D341Med (cell line): ENCODE measurements at places on chromosomes 7 and 10.

GRCh38 chr7:101595766-101596537 is 33.1 kb downstream of the MYL10 start:
- no peak for DNase-seq

DNA sequence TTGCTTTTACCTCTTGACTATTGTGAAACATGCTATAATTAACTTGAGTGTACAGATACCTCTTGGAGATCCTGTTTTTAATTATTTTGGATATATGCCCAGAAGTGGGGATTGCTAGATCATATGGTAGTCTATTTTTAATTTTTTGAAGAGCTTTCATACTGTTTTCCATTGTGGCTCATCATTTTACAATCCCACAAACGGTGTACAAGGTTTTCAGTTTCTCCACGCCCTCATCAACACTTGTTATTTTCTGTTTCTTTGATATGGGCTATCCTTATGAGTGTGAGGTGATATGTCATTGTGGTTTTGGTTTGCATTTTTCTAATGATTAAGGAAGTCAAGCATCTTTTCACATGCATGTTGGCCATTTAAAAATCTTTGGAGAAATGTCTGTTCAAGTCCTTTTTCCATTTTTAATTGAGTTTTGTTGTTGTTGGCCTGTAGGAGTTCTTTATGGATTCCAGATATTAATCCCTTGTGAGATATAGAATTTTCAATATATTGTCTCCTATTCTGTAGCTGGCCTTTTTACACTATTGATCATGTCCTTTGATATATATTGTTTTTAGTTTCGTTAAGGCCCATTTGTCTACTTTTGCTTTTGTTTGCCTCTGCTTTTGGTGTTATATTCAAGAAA is 7.5 kb downstream of the AGK start:
- DNase-seq, result no peak

GRCh38 chr10:114852197-114852596 is 30.6 kb downstream of the FHIP2A start:
- DNase-seq, result no peak

DNA sequence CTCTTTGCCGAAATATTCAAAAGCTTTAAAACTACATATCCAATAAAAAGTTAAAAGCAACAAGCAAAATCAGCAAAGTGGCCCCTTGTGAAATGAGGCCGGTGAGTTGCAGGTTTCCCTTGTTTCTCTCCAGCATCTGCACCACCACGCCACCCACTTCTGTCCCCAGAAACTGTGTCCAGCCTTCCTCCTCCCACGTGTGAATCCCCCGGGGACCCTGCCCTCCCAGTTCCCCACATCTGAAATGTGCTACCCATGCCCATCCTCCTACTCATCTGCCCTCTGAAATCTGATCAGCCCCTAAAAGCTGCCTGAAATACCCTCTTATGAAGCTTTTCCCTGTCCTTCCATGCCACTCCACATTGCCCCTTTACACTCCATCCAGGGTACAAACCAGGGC is 3.8 kb downstream of the ALOX5 start:
- DNase-seq, result no peak

DNA sequence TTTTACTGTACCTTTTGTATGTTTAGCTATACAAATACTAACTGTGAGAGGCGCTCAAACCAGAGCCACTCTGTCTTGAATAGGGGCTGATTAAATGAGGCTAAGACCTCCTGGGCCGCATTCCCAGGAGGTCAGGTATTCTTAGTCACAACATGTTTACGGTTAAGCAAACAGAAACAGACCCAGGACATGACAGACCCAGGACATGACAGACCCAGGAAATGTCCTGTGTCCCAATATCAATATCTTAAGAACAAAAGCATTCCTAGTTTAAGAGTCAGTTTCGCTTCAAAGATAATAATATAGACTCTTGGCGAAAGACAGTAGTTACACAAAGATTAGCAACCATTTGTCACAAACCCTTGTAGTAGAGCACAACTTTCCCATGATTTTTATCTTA is 304.5 kb downstream of the CCSER2 start:
- DNase-seq, result no peak

GRCh38 chr10:71584902-71585563 is 134.5 kb downstream of the C10orf105 start:
- DNase-seq, result no peak

DNA sequence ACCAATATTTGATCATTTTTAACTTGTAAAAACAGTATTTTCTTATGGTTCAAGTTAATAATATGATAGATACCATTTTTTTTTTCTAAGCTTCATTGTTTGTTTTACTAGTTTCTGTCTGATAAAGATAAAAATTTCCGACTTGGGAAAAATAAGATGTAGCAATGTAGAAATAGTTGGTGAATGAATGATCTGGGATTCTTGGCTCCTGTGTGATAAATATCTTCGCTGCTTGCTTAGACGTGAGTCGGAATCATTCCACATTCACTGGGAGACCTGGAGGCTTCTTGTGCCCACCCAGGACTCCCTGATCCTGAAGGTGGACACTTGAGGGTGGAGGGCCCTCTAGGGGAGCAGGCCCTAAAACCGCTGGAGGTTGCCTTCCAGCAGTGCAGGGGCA is 47.9 kb downstream of the EXOC4 start:
- DNase-seq, result no peak

DNA sequence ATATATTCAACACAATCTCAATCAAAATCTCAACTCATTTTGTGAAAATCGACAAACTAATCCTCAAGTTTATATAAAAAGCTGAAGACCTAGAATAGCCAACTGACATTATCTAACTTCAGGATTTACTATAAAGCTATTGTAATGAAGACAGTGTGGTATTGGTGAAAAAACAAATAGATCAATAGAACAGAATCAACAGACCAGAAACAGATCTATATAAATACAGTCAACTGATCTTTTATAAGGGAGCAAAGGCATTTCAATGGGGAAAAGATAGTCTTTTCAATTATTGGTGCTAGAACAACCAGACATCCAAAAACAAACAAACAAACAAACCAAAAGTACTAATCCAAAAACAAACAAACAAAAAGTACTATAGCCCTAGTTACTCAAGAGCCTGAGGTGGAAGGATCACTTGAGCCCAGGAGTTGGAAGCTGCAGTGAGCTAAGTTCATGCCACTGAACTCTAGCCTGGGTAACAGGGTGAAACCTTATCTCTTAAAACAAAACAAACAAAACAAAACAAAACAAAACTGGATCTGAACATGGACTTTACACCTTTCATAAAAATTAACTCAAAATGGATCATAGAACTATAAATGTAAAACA is 26.6 kb upstream of the AKR1D1 start:
- no peak for DNase-seq

- no peak for DNase-seq
Observed at GRCh38 chr7:122602800-122603199, 96.1 kb downstream of the RNF133 start.

DNA sequence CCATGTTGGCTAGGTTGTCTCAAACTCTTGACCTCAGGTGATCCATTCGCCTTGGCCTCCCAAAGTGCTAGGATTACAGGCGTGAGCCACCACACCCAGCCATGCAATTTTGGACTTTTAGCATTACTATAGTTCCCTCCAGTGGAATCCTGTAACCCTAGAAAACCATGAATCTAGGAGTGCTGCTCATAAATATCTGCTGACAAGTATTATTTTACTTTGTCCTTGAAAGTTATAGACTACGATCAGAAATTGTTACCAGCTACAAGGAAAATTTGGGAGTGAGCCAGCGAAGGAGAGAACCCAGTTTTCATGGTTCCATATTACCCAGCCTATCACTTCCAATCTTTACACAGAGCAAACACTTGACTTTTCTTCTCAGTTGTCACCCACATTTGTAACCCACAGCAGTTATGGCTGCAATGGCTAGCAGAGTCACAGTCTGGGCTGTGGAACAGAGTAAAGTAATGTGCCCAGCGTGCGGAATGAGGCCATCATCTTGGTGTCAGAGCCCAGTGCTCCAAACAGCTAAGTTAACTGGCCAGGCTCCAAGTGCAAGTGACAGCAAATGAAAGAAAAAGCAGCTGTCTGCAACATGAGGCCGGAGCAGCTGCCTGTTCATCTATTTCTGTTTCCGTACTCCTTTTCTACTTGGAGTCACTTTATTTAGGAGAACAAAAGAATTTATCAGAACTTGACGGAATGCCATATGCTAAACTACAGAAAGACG is 29.9 kb downstream of the ZC3HC1 start:
- DNase-seq, result no peak

DNA sequence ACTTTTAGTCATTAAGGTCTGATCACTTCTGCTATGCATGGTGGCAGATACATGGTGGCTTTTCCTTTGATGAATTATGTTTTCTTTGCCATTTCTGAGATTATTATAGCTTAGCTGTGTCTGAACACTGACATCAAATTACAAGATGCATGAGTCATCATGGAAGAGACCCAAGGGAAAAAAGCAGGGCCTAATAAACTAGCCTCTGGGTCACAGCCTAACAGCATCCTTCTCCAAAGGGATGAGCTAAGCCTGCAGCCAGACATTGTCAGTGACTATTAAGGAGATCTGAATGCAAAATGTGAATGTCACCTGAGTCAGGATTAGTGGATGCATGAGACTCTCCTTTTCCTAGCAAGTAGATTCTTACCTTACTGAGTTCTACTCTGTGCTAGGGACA is 19.1 kb upstream of the OGDHL start:
- DNase-seq, result no peak

DNA sequence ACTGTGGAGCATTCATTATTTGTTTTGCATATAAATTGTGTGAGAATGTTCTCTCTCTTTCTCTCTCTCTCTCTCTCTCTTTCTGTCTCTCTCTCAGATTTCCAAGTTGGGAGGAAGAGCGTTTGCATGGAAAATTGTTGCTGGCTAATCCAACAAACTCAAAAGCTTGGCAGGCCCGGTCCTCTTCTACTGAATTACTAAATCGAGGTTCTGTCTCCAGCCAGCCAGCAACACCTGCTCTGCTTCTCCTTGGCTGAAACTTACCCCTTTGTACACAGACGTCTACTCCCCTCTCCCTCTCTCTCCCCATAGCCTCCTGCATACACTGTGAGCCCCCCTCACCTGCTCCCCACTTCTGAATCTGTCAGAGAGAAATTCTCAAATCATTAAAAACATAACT is 996.4 kb upstream of the AUTS2 start:
- DNase-seq, result no peak

GRCh38 chr7:13414181-13414580 is 575.3 kb downstream of the ETV1 start:
- DNase-seq, result no peak

DNA sequence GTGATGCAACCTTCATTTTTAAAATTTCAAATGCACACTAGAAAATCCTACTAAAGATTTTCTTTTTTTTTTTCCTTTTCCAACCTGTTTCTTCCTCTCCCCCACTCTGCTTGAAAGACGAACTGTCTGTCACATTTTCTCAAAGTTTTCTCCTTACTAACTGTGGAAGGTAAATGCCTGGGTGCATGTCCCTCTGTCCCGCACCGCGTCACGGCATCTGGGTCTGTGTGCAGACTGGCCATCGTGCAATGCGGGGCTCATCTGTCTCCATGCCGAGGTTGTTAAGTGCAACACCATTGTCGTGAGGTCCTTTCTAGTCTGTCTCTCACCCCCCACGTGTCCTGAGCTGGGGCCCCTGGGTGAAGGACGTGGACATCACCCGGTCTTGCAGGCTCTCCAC is 28.4 kb downstream of the PFKFB3 start:
- DNase-seq, result no peak

DNA sequence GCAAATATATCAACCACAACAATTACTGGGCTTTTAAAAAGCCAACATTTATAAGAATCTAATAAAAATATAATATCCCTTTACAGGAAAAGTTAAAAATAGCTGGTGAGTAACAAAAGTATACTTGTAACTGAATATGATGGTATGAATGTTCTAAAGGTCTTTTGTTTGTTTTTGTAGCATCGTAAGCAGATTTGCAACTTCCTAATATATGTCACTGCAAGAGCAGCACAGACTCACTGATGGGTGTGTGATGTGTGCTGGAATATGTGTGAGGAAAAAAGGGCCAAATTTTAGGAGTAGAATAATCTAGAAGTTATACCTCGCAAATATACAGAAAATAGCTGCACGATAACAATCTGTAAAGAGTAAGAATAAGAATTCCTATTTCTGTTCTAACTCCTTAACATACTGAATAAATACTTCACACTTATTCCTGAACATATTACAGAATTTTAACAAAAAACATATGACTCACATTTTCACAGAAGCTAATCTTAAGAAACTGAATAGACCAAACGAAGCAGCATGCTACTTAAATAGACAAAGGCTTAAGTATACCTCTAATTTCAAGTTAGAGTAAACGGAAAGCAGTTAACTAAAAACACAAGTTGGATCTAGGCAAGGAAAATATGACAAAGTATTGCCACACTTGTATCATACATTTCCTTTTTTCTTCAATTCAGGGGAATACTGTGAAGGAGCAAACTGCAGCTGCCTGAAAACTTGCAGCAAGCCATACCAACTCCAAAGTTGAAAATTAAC is 9.6 kb downstream of the ETV1 start:
- DNase-seq, result no peak

GRCh38 chr10:64086083-64086767 is 565.0 kb downstream of the REEP3 start:
- DNase-seq, result no peak

GRCh38 chr10:80617807-80618206 is 80.1 kb downstream of the SH2D4B start:
- no peak for DNase-seq

- no peak for DNase-seq
Observed at GRCh38 chr10:78305311-78305710, 271.6 kb downstream of the RPS24 start.

DNA sequence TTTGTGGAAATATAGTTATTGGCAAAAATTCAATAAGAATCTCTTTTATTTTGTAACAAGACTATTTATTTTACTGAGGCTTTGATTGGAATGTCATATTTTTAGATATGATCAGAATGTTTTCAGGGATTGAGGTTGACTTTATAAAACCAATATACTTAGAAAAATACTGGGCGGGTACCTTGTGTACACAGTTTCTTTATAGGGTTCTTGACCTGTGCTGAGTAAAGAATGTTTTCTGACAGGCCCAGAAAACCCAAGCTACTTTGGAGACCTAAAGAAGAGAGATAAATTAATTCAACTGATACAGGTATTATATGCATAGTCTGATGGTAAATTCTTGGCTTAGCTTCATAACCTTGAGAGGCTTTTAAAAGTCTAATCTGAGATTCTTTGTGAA is 23.9 kb upstream of the SPAM1 start:
- DNase-seq, result no peak

DNA sequence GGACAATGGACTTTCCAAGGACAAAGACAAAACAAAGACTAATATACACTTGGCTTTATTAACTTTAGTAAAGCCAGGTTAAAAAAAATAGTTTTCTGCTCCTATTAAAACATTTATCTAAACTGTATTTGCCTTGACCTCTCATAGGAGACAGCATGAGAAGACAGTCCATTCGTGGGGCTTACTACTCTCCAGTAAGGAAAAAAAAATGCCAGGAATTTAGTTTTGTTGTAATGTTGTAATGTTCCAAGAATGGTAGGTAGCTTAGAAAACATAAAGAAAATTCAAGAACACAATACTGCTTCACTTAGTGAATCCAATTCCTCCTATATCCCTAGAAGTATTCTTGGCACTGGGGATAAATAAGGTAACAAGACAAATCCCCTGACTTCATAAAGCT is 81.7 kb downstream of the KMT2C start:
- no peak for DNase-seq

- peak; percentile 79 for DNase-seq
Observed at GRCh38 chr10:103598654-103599115, 105.2 kb downstream of the NEURL1 start.
